Activated CD4-positive, alpha-beta memory T cell treated with anti-CD3 and anti-CD28 coated beads for 36 hours (primary cell): ENCODE measurements at places on chromosomes 11 and 22. TPM values are rescaled to one million over a fixed set of nuclear protein-coding genes. Genes with fewer than 3 reads are reported as not detected.

DNA sequence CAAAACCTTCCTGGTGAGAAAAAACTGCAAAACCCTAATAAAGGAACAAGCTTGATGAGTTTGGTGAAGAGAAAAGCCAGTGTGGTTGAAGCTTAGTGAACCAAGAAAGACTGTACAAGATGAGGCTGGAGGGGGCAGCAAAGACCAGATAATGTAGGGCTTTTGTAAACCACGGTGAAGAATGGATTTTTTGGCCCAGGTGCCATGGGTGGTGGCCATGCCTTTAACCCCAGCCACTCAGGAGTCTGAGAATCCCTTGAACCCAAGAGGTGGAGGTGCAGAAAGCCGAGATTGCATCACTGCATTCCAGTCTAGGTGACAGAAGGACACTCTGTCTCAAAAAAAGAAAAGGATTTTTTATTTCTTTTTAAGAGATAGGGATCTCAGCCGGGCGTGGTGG is 5.0 kb upstream of the ZDHHC5 start:
- no peak overlapping the region for H3K27ac ChIP-seq
- no peaks in the 10 kb centered on the region for H3K27me3 ChIP-seq
- no peak for DNase-seq
- peaks cover 32% of the 10 kb centered on the region for H3K4me1 ChIP-seq
- no peak overlapping the region for H3K4me3 ChIP-seq

GRCh38 chr11:83054001-83054400 is 17.7 kb downstream of the RAB30 start:
- DNase-seq, result no peak
- H3K27ac ChIP-seq, result no peak overlapping the region
- peaks cover 51% of the 10 kb centered on the region for H3K4me1 ChIP-seq
- H3K36me3 ChIP-seq, result peaks cover 21% of the 10 kb centered on the region

DNA sequence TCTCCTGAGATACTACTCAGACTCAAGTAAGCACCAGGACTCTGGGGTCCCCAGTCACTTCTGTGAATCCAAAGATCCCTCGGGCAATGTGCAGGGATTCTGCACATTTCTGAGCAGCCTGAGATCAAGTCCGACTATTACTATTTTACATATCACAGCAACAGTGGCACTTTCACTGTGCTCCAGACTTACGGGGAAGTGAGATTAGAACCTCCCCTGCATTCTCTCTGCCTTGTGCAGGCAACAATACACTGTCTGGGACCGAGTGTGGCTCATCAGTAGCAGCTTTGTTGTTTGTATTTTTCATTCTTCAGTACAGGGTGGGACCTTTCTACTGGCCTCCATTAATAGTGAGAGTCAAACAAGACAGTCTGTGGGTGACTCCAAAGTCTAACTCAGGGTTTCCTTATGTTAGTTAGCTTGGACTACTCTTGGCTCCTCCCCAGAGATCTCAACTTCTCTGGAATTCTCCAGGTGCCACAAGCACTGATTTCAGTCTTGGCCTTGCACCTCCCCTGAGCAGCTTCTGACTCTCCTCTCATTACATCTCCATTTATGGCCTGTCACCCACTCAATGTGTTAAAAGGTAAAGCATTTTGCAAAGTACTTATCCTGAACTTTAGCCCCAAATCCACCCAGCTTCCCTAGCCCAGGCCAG is 76.2 kb upstream of the TOP3B start:
- no peak overlapping the region for H3K4me3 ChIP-seq
- no peak overlapping the region for H3K27ac ChIP-seq
- DNase-seq, result no peak
- H3K27me3 ChIP-seq, result peaks cover 34% of the 10 kb centered on the region

DNA sequence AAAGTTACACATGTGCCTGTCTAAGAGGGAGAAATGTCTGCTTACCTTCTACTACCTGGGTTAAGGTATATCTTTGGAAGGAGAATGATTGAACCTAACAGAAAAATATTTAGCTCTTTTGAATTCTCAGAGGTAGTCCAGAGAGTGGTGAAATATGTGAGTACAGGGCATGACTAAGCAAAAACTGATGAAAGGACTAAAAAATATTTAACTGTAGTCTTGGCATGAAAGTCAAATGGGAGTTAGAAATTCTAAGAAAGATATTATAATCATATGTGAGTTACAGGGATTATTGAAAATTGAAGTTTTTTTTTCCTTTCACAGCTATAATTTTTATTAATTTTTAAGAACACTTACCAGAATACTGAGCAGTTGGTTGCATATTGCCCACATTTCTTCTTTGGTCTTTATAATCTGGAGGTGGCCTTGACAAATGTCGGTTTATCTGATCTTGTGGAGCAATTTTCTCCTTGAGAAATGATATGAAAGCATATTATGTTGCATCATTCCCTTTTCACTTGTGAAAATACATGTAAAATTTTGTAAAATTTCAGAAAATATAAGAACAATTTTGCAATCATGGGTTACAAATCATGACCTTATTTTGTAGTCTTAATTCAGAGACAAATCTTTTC is 61.4 kb upstream of the MTMR2 start:
- H3K4me1 ChIP-seq, result no peaks in the 10 kb centered on the region
- no peak overlapping the region for H3K27ac ChIP-seq
- no peaks in the 10 kb centered on the region for H3K27me3 ChIP-seq
- H3K4me3 ChIP-seq, result no peak overlapping the region
- DNase-seq, result no peak
- peaks cover 45% of the 10 kb centered on the region for H3K36me3 ChIP-seq

DNA sequence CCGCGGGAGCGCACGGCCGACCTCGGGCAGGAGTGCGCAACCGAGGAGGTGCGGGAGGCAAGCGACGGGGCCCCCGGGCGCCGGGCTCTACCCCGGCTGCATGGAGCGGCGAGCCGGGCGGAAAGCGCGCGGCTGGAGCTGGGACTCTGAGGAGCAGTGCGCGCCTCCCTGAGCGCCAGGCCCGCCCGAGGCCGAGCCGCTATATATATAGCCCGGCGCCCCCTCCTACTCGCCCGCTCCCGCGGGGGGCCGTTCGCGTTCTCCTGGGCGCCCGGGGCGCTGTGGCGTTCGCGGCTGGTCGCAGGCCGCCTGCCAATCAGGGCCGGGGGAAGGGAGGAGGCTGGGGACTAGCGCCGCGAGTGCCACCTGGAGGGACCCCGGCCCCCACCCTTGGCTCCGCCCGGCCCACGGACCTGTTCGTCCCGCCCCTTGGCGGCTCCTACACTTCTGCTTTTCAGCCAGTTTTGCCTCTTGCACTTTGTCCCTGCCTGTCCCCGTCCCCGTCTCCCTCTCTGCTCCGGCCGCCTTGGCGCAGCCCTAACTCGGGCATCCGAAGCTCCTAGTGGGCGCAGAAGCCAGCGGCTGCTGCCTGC is at the start of gene FGF4:
Gene FGF4, minus strand, starts transcription at position 179 of the 593 bp plus-strand sequence. CDS start 257 bp downstream, outside the sequence.
- H3K36me3 ChIP-seq, result no peaks in the 10 kb centered on the region
- no peak for DNase-seq
- no peak within 1 kb of the TSS for H3K27ac ChIP-seq
- H3K4me1 ChIP-seq, result no peaks in the 10 kb centered on the region
- no peak within 1 kb of the TSS for H3K4me3 ChIP-seq

GRCh38 chr11:62928011-62928410 is 6.8 kb upstream of the CHRM1 start:
- peaks cover 58% of the 10 kb centered on the region for H3K27me3 ChIP-seq
- no peak overlapping the region for H3K4me3 ChIP-seq
- no peak overlapping the region for H3K27ac ChIP-seq
- H3K4me1 ChIP-seq, result peaks cover 20% of the 10 kb centered on the region

GRCh38 chr22:46224044-46224897 is 25.8 kb downstream of the CDPF1 start:
- H3K4me3 ChIP-seq, result no peak overlapping the region
- no peak for DNase-seq
- H3K4me1 ChIP-seq, result peaks cover 15% of the 10 kb centered on the region
- peaks cover 12% of the 10 kb centered on the region for H3K36me3 ChIP-seq
- H3K27ac ChIP-seq, result no peak overlapping the region
- H3K27me3 ChIP-seq, result no peaks in the 10 kb centered on the region

DNA sequence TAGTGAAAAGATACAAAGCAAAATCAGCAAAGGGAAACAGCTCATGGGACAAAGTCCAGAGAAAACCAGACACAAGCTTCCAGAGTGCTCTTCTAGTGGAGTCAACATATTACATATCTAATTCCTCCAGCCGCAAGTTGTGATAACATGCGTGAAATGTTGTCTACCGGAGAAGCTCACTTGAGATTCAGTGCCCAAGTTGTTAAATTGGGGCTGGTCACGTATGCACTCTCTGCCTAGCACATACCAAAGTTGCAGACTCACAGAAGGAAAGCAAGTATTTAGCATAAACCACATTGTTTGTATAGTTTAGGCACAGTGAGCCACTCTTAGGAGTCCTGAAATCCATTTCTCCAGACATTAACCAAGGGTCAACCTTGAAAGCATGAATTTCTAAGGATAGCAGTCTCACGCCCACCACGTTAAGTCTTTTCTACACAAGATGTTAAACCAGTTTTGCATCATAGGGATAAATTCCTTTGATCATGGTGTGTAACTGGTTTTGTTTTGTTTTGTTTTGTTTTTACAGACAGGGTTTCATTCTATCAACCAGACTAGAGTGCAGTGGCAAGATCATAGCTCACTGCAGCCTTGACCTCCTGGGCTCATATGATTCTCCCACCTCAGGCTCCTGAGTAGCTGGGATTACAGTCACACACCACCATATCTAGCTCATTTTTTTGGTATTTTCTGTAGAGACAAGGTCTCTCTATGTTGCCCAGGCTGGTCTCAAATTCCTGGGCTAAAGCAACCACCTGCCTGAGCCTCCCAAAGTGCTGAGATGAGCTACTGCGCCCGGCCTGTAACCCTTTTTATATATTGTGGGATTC is 39.5 kb upstream of the EP300 start:
- H3K4me1 ChIP-seq, result peaks cover 8% of the 10 kb centered on the region
- no peak for DNase-seq
- no peaks in the 10 kb centered on the region for H3K36me3 ChIP-seq
- no peak overlapping the region for H3K4me3 ChIP-seq
- H3K27ac ChIP-seq, result no peak overlapping the region

GRCh38 chr11:19419021-19419750 is 178.4 kb upstream of the E2F8 start:
- H3K27ac ChIP-seq, result no peak overlapping the region
- no peaks in the 10 kb centered on the region for H3K4me1 ChIP-seq

- H3K4me3 ChIP-seq, result no peak overlapping the region
- H3K4me1 ChIP-seq, result no peaks in the 10 kb centered on the region
- H3K27me3 ChIP-seq, result no peaks in the 10 kb centered on the region
- H3K27ac ChIP-seq, result no peak overlapping the region
- H3K36me3 ChIP-seq, result no peaks in the 10 kb centered on the region
Observed at GRCh38 chr11:96607864-96608558, 218.2 kb downstream of the JRKL start.

GRCh38 chr11:14418801-14419417 is 59.9 kb upstream of the RRAS2 start:
- DNase-seq, result no peak
- H3K4me3 ChIP-seq, result no peak overlapping the region
- peaks cover 24% of the 10 kb centered on the region for H3K4me1 ChIP-seq
- no peak overlapping the region for H3K27ac ChIP-seq
- no peaks in the 10 kb centered on the region for H3K27me3 ChIP-seq

The CBLIF gene
- not detected for total RNA-seq

The MIOX gene
- total RNA-seq, result 0.39 TPM

The PPP2R5B gene
- total RNA-seq, result 11.9 TPM

The GGTLC3 gene
- total RNA-seq, result not detected

The GGTLC2 gene
- not detected for total RNA-seq
